ENCODE measurements at places on chromosomes 2 and 18. TPM values are rescaled to one million over a fixed set of nuclear protein-coding genes. Genes with fewer than 3 reads are reported as not detected.

- H3K4me1 ChIP-seq, result peaks cover 25% of the 10 kb centered on the region
- no peaks in the 10 kb centered on the region for H3K36me3 ChIP-seq
- no peak for DNase-seq
- H3K4me3 ChIP-seq, result no peak overlapping the region
- H3K27me3 ChIP-seq, result peaks cover 36% of the 10 kb centered on the region
Measured at GRCh38 chr18:34220081-34220815, 4.5 kb downstream of the NOL4 start.

GRCh38 chr2:105384216-105384615 is 14.6 kb downstream of the FHL2 start:
- H3K27ac ChIP-seq, result no peak overlapping the region
- no peak for DNase-seq
- H3K36me3 ChIP-seq, result no peaks in the 10 kb centered on the region
- H3K4me3 ChIP-seq, result no peak overlapping the region

GRCh38 chr2:120620025-120620793 is 115.5 kb upstream of the GLI2 start:
- no peaks in the 10 kb centered on the region for H3K36me3 ChIP-seq
- no peak overlapping the region for H3K4me3 ChIP-seq
- DNase-seq, result no peak
- peak overlapping the region; percentile 8 for H3K27ac ChIP-seq

DNA sequence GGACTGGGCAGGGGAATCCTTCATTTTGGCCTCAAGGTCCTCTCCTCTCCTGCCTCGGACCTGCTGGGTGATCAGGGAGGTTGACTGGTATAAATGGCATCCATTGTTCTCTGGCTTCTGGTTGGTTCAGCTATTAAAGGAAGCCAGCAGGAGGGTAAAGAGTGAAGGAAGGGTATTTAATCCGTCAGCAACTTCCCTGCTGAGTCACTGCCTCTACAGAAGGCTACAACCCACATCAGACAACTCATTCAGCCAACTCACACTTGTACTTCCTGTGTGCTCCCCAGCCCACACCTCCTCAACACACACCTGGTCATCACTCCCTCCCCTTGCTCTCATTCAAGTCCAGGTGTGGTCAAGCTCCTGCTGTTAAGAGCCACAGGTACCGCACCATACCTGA is 68.3 kb upstream of the MRPS9 start:
- no peak overlapping the region for H3K27ac ChIP-seq
- no peaks in the 10 kb centered on the region for H3K27me3 ChIP-seq
- no peak overlapping the region for H3K4me3 ChIP-seq

- H3K4me3 ChIP-seq, result no peak overlapping the region
- peaks cover 41% of the 10 kb centered on the region for H3K4me1 ChIP-seq
- peaks cover 50% of the 10 kb centered on the region for H3K36me3 ChIP-seq
- no peaks in the 10 kb centered on the region for H3K27me3 ChIP-seq
- peak overlapping the region; percentile 20 for H3K27ac ChIP-seq
Measured at GRCh38 chr2:102159295-102159694, 16.7 kb downstream of the IL1R1 start.

FZD7 gene
- total RNA-seq, result 15.2 TPM

- no peaks in the 10 kb centered on the region for H3K27me3 ChIP-seq
- no peak overlapping the region for H3K4me3 ChIP-seq
- no peaks in the 10 kb centered on the region for H3K36me3 ChIP-seq
- DNase-seq, result no peak
Measured at GRCh38 chr2:50766058-50766457, 265.9 kb downstream of the NRXN1 start.

- H3K36me3 ChIP-seq, result no peaks in the 10 kb centered on the region
- H3K27ac ChIP-seq, result no peak overlapping the region
- no peak for DNase-seq
- no peaks in the 10 kb centered on the region for H3K4me1 ChIP-seq
- H3K4me3 ChIP-seq, result no peak overlapping the region
Measured at GRCh38 chr2:133110201-133110600, 440.2 kb upstream of the LYPD1 start.

TRAPPC12 gene
- total RNA-seq, result 93.8 TPM

- no peaks in the 10 kb centered on the region for H3K36me3 ChIP-seq
- H3K4me1 ChIP-seq, result no peaks in the 10 kb centered on the region
- no peak overlapping the region for H3K4me3 ChIP-seq
Measured at GRCh38 chr2:31049264-31049663, 89.0 kb downstream of the GALNT14 start.

- H3K4me1 ChIP-seq, result no peaks in the 10 kb centered on the region
- DNase-seq, result no peak
- H3K27me3 ChIP-seq, result no peaks in the 10 kb centered on the region
- no peaks in the 10 kb centered on the region for H3K36me3 ChIP-seq
- H3K27ac ChIP-seq, result no peak overlapping the region
Measured at GRCh38 chr18:42564761-42565160, 550.7 kb downstream of the RIT2 start.

TUBA4B gene
- total RNA-seq, result 3.5 TPM

DNA sequence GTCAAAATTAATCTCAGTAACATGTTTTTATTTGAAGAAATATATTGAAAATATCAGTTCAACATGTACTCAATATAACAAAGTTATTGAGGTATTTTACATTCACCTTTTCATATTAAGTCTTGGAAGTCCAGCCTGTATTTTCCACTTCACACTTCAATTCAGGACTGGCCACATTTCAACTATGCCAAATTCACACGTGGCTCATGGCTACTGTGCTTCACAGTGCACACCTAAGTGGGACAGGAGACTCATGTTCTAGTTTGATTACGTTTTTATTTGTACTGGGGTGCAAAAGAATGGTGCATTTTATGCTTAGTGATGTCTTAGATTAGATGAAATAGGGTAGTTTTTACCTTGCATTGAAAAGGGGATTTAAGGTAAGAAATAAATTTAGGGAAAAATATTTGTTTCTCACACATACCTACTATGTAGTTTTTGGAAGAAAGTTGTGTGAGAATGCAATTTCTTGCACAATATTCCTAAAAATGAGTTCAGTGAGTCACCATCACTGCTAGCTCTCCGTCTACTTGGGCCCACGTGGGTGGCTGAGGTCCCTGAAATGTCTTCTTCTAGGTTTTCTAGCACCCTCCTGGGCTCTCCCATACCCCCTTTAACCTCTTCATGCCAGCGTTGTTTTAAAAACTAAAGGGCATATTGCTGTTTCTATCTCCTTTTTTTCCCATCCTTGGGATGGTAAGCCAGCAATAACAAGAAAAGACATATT is 87.0 kb downstream of the ST6GAL2 start:
- no peaks in the 10 kb centered on the region for H3K4me1 ChIP-seq
- H3K27me3 ChIP-seq, result no peaks in the 10 kb centered on the region
- no peak overlapping the region for H3K27ac ChIP-seq
- DNase-seq, result no peak
- H3K4me3 ChIP-seq, result no peak overlapping the region
- H3K36me3 ChIP-seq, result no peaks in the 10 kb centered on the region

GPN1 gene
- total RNA-seq, result 21.9 TPM

SP140 gene
- total RNA-seq, result 15.0 TPM

DNA sequence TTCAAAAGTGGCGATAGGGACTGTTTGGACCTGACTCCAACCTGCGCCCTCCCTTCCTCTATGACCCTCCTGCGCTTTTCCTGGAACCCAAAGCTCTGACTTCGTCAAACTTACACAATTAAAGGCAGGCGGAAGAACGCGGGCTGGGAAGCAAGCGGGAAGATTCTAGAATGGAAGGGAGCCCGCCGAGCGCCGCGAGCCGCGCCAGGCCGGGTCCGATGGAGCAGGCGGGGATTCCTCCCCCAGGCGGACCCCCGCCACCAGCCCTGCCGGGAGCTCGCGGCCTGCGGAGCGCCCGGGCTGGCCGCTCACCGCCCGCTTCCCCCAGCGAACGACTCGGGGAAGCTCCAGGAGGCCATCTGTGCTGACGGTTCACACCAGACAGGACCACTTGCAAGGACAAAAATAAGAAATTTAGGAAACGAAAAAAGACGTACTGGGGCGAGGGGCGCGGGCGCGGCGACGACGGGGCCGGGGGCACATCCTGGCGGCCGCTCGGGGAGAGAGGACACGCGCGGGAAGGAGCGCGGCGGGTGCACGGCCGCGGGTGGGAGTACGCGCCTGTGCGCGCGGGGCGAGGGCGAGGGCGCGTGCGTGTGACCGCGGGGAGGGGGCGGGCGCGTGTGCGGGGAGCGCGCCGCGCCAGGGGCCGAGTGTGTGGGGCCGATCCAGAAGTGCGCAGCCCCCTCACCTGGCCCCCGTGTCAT is 1.1 kb upstream of the SALL3 start:
- no peak overlapping the region for H3K27ac ChIP-seq
- H3K4me1 ChIP-seq, result peaks cover 4% of the 10 kb centered on the region
- DNase-seq, result no peak
- H3K36me3 ChIP-seq, result no peaks in the 10 kb centered on the region
- no peak overlapping the region for H3K4me3 ChIP-seq
- peaks cover 91% of the 10 kb centered on the region for H3K27me3 ChIP-seq

DNA sequence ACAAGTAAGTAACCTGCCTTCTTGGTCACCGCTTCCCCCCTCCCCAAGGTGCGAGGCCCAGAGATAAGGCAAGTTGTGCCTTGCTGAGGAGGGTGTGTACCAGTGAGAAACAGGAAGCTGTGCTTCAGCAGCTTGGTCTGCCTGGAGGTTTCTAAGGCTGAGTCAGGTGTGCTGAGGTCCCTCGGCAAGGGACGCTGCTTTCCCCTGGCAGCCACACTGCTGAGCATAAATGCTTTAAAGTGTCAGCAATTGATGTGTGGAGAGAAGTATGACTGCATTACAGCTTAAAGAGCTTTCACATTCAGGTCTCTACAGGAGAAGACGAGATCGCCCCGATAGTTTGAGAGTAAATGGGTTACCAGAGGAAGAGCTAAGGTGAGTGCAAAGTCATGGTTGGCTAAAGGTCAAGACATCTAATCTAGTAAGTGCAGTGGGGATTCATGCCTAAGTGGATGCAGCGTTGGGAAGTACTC is 86.9 kb downstream of the LIMS1 start:
- DNase-seq, result peak; percentile 62
- no peaks in the 10 kb centered on the region for H3K36me3 ChIP-seq

DNA sequence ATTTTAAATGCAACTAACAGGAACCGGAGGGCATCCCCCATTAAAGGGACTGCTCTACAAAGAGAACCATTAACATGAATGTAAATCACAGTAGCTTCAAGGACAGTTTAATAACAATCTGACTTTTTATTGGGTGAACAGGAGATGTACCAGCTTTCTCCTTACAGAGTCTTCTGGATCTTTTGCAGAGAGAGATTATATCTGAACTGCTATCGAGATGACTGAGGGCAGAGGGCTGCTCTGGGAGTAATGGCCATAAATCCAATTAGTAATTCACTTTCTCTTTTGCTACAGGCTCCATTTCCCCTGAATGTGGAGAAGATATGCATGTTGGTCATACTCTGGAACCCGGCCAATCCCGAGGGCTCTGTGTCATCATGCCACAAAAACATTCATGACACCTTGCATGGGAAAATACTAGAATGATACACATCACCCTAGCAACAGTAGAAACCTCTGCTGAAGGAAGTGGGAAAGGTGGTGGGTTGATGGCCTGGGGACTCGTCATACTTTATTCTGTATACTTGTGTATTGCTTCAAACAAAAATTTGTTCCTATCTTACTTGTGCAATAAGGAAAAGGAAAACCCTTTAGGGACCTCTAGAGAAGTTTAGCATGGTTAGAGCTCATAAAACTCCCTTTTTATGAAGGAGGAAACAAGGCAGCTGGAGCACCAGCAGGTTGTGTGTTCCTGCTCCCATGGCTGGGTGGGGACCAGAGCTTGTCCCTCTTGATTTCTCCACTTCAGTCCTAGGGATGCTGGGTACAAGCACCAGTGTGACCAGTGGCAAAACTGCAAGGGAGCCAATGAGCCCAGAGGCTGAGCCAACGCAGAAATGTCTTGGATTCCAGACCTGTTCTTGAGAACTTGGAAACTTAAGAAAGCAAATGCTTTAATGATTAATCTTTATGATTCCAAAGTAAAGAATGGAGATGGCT is 26.0 kb downstream of the CTAGE1 start:
- DNase-seq, result no peak
- no peaks in the 10 kb centered on the region for H3K27me3 ChIP-seq
- H3K27ac ChIP-seq, result no peak overlapping the region

DNA sequence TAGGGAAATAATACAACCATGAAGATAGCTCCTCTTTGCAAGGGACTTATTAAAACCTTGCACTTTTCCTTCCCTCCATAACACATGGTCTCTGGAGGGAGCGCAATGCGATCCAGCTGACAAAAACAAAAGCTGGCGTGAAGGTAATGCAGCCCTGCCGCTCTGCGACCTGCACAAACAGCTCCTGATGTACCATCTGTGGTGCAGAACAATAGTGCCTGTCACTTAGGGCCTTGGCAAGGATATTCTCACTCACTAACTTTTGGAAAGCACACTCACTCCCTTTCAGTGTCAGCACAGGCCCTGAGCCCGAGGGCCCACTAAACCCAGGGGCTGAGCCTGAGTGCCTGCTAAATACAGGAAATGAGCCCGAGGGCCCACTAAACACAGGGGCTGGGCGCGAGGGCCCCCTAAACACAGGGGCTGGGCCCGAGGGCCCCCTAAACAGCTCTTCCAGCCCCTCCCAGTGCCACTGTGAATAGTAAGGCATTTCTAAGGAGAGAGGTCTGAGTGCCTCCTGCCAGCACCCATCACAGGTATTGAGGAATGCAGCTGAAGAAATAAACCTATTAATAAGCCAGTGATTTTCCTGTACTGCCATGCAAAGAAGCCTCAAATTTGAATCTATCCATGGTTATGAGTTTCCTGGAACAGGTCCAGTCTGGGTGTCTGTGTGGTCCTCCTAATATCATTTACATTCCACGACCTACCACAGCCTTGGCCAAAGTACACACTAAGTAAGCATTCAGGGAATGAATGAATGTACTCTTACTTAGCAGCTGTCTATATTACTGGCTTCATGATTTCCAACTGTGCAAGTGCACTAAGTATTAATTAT is 9.3 kb downstream of the L3MBTL4 start:
- no peak for DNase-seq
- no peaks in the 10 kb centered on the region for H3K36me3 ChIP-seq
- H3K27me3 ChIP-seq, result no peaks in the 10 kb centered on the region
- no peak overlapping the region for H3K27ac ChIP-seq
- H3K4me3 ChIP-seq, result no peak overlapping the region

GRCh38 chr2:85642725-85643124 is 25.3 kb downstream of the SFTPB start:
- no peaks in the 10 kb centered on the region for H3K27me3 ChIP-seq
- peaks cover 1% of the 10 kb centered on the region for H3K4me1 ChIP-seq
- DNase-seq, result no peak
- no peak overlapping the region for H3K27ac ChIP-seq
- peaks cover 100% of the 10 kb centered on the region for H3K36me3 ChIP-seq
- no peak overlapping the region for H3K4me3 ChIP-seq

Measured in lower lobe of right lung (tissue), 2 donors.